ENCODE measurements at places on chromosomes 12 and 14. TPM values are rescaled to one million over a fixed set of nuclear protein-coding genes. Genes with fewer than 3 reads are reported as not detected.

- DNase-seq, result no peak
Measured at GRCh38 chr14:56995010-56995409, 184.7 kb upstream of the OTX2 start.

The SLC17A8 gene
- not detected for total RNA-seq

DNA sequence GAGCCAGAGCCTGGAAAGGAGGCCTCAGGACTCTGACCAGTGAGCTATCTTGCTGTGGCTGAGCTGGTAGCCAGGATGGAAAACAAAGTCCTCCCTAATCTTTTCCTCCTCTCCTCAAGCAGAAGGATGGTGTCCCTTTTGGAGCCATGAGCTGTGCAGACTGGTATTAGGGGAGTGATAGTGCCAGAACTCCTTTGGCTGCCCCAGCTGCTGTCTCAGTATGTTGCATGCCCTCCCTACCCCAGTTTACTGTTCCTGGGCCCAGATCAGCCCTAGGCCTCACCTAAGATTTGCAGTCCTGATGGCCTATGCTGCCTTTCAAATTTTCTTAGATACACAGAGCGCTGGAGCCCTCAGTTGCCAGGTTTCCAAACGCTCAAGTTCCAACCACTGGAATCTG is 150.3 kb upstream of the ALG10B start:
- DNase-seq, result no peak

DNA sequence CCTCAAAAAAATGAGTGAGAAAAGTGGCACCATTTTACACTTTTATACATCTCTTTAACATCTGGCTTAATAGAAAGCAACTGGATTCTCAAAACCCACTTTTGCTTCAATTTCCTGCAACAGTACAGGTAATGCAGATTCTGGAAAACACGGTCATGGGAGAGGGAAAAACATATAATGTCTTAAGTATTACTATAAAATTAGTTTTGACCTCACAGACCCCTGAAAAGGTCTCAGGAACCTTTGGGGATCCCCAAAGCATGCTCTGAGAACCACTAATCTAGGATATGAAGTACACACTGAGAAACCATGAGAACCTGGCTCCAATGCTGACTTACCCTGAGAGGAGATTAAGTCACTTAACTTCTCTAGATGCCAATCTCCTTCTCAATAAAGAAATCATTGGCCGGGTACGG is 64.7 kb downstream of the PPP2R5E start:
- DNase-seq, result no peak

DNA sequence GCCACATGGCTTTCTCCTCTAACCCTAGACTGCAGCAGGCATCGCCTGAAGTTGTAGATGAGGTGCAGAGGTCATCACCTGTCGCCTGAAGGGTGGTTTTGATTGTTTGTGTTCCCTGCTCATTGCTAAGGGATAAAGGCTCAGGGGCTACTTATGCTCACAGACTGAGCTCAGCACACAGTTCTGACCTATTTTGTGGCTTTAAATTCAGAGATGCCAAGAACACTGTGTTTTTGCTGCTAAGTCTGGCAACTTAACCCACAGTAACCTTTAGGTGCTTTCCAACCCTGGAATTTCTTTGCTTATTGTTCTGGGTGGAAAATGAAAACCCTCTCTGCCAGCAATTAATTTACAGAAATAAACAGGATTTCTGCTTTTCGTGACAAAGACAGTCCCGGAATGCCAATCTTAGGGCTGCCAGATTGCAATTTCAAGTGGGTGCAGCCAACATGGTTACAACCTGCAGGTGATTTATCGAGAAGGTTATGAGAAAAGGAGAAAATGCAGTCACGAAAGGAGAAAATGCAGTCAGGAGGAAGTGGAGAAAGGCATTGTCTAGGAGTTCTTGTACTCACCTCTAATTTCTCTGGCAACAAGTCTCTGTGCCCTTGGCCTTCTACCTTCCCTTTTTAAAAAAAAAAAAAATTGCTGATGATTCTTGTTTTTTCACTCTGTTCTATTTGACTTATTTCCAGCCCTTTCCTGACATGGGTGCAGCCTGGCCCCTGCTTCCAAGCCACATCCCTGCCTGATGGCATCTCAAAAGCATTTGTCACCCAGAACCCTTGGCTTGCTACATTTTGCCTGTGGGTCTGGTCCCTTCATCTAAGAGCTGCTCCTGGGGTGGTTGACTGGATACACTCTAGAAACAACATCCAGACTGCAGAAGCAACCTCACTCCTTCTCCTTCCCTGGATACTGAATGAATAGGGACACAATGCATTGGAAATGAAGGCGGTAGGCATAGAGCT is 23.3 kb downstream of the NPC2 start:
- no peak for DNase-seq

The EML5 gene
- total RNA-seq, result 0.40 TPM

The ANKS1B gene
- total RNA-seq, result 0.46 TPM

DNA sequence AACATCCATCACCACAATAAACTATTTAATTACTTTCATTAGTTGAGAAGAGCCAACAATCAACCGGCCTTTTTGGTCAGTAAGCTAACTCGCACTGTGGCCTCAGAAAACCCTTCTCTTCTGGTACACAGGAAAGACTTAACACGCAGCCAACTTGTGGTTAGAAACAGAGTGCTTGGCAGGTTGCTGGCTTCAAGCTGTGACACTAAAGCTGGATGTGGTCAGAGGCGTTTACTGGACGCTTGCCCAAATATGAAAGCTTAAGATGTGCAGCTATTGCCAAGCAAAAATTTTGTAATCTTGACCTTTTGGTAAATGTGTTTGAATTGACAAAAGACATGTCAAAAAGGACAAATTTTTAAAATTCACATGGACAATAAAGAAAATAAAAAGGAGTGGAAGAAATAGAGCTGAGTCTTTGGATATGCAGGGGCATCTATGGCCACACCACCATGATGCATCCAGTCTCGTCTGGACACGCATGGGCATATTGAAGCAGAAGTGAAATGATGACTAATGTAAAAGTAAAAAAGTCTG is 2.6 kb upstream of the KLRK1 start:
- DNase-seq, result no peak

DNA sequence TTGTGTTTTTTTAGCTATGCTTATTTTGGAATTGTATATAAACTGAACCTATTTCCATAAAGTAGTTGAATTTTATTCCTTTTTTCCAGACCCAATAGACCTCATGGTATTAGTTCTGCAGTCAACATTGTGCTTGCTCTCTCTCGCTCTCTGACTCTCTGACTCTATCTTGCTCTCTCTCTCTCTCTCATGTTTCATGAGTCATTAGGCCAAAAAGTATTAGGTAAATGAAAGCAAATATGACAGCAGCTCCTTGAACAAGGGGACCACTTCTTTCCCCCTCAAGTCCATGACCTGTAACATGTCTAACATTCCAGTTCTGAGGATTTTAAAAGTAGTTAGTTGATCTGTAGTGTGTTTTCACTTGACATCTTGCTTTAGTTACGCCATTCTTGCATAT is 14.0 kb upstream of the C12orf71 start:
- no peak for DNase-seq

DNA sequence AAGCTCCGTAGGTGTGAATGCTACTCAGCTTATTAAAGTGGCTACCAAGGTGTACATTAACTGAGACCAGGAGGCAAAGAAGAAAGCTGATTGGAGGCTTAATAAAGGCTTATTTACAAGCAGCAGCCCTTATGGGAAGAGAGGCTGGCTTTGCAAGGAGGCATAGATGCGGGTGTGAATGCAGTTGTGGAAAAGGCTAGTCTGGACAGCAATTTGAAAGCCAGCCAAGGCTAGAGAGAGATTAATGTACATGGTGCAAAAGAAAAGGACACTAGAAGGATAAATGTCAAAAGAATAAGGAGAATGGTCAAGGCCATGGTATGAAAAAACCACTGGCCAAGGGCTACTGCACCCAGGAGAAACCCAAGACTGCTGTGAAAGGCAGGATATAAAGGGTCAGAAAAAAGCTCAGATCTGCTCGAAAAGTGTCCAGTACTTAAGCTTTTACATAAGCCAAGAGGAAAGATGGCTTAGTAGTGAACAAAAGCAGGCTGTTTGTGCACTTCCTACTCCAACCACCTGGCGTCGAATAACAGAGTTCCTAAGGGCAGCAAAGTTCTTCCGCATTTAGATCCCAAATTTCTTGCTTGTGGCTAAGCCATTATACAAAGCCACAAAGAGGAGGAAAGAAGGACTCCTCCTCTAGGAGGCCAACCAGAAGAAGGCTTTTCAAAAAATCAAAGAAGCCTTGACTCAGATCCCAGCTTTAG is 24.0 kb downstream of the KLRK1 start:
- DNase-seq, result no peak

The NGB gene
- 0.14 TPM for total RNA-seq

- no peak for DNase-seq
Measured at GRCh38 chr12:70711831-70712230, 74.6 kb upstream of the PTPRB start.

The HCAR1 gene
- total RNA-seq, result 0.46 TPM

The RESF1 gene
- 28.8 TPM for total RNA-seq

DNA sequence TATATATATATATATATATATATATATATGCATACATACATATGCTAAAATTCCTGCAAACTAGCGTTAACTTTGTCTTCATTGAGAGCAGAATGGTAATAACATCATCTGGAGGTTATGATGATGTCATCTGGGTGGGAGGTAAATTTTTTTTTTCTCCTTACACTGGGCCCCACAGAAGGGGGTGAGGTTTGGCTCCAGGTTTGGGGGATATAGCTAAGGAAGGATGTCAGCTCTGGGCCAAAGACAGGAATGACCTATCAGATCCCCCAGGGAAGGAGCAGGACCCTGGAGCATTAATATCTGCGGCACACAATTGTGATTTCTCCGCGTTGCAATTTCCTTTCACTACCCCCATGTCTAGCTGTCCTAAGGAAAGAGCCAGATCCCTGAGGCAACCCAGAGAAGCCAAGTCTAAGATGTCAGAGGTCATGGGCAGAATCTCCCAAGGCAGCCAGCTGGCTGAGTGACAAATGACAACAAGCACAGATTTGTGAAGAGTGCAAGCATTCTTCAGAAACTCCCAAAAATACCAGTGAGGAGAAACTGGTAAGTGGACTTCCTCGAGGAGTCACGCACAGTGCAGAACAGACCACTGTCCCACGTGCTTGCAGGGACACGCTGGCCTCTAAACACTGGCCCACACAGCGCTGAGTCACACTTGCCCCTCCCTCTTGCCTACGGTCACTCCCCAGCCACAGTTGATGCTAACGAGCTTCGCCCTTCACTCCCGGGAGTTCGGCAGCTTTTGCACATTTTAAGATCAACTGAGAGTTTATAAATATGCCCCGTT is 9.9 kb downstream of the UBC start:
- DNase-seq, result no peak
